Activated T-cell treated with anti-CD3 and anti-CD28 coated beads, Interleukin-2, amount 50 U/mL, for 4 hours (primary cell): ENCODE measurements at places on chromosomes 1 and 21. TPM values are rescaled to one million over a fixed set of nuclear protein-coding genes. Genes with fewer than 3 reads are reported as not detected.

- no peak for DNase-seq
Observed at GRCh38 chr1:162835157-162835899, 25.6 kb downstream of the CCDC190 start.

DNA sequence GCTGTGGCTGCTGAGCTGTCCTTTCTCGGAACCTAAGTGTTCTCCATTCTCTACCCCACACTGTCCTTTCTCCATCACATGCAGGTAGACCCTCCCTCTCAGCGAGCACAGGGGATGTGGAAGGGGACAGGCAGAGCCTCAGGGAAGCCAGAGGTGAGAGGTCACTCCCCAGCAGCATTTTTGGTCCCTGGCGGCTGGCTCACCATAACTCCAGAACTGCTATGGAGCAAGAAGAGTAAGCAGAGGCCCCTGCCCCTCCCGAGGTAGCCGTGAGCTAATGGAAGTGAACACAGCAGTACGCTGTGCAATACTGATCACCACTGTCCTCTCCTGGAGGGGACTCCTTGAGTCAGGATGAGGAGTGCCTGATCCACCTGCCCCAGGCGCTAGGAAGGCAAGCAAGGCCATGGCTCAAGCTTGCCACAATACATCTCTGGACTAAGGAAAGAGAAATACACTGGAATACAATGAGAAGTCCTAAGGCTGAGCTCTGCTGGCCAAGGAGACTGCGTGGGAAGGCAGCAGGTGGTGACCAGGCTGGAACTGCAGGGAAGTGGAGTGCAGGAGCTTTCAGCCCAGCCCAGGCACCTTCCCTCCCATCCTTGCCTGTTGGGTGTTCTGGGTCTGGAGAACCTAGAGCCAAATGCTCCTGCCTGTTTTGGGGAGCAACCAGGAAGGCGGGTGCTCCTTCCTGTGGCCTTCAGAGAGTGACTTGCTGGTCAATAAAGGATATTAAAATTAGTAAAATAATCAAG is 96.2 kb downstream of the LAMC2 start:
- DNase-seq: no peak

GRCh38 chr1:39654291-39654690 is 14.8 kb upstream of the HEYL start:
- no peak for DNase-seq

- no peak for DNase-seq
Observed at GRCh38 chr1:37761416-37762095, 3.4 kb downstream of the EPHA10 start.

GRCh38 chr21:38956856-38957571 is 151.3 kb downstream of the ETS2 start:
- no peak for DNase-seq

TGFB2 gene
- not detected for total RNA-seq

DNA sequence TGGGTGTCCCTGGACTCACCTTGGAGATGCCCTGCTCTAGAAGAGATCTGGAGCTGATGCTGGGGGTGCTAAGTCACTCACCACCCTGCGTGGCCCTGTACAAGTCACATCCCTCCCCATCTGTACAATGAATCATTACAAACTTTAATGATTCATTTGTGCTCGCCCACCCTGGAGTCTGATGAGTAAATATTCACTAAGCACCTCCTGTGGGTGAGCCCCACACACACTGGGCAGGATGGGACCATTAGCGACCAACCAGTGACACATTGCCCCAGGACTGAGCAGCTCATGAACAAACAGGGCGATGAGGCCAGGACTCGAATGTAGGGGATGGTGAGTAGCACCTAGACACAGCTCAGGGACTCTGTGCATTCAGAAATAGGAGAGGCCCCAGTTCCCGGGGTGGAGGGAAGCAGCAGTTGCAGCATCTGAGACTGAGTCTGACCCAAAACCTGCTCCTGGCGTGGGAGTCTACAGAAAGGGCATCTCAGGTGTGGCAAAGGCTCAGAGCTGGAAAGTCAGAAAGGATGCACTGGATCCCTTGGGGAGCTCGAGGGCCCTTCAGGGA is 18.1 kb upstream of the PDZK1IP1 start:
- no peak for DNase-seq

DNA sequence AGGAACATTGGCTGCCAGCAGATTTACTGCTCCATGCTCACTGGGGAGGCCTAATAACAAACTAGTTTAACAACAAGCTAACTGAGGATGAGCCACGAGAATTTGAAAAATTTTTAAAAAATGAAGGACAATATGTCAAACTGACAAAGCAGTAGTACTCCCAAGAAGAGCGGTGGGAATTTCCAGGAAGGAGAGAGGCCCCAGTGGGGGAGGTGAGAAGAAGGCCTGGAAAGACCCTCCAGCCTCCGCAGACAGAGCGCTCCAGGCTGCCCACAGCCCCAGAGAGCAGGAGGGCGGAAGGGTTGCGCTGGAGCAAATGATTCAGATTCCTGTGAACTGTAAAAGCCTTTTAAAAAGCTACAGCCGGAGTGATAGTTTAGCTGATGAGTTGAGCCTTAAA is 78.5 kb downstream of the SIPA1L2 start:
- DNase-seq: no peak

DNA sequence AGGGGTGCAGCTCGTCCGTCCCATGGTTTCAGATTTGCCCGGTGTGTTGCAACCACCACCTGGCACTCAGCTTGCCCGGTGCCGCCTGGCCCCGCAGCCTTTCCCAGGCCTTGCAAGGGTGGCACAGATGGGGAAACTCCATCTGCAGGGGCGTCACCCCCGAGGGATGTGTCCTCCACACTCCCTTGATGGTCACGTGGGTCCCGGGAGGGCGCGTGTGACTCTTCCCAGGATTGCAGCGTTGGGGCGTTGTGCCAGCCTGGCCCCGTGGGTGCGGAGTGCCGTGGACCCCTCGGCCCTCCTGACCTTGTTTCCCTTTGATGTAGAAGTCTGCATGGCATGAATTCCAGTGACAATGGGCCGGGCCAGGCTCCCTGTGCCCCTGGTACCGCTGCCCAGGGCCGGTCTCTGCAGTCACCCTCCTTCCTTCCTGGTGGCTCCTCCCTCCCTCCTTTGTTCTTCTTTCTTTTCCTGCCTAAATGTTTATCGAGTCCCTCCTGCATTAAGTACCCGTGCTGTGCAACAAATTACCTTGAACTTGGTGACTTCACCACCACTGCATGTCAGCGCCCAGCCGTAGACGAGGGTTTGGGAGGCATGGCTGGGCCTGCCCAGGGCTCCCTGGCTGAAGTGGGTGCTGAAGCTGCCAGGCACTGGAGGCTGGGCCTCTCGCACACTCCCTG is 22.9 kb downstream of the RRP1 start:
- no peak for DNase-seq

BRDT gene
- total RNA-seq: not detected

DNA sequence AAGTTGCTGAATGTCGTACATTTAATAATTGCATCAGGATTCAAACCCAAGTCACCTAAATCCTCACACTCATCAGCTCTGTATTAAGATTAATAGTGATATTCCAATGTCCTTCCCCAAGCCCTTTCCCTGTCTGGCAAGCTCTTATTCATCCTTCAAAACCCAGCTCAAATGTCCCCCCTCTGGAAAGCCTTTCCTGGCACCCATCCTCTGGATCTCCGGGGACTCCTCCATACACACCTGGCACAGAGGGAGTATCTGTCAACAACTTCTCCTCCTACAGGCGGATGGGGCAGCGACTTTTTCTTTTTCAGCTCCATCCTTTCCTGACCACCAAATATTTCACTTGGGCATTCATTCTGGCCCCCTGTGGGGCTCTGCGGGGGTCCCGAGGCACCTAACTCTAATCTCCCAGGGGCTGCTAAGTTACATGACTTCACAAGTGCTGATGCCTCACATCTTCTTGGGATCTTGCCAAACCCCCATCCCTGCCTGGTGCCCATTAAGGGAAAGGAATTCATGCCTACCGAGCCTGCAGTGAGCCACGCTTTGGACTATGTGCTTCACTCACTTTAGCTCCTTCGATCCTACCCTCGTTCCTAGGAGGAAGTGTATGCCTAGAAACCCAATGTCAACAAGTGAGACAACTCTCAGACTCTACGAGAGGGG is 15.2 kb downstream of the TINAGL1 start:
- DNase-seq: no peak

MXRA8 gene
- total RNA-seq: 0.41 TPM

GRCh38 chr21:43604505-43605204 is 54.6 kb downstream of the HSF2BP start:
- no peak for DNase-seq

CELA2A gene
- total RNA-seq: 0.52 TPM

CSF1 gene
- total RNA-seq: 76.2 TPM

DNA sequence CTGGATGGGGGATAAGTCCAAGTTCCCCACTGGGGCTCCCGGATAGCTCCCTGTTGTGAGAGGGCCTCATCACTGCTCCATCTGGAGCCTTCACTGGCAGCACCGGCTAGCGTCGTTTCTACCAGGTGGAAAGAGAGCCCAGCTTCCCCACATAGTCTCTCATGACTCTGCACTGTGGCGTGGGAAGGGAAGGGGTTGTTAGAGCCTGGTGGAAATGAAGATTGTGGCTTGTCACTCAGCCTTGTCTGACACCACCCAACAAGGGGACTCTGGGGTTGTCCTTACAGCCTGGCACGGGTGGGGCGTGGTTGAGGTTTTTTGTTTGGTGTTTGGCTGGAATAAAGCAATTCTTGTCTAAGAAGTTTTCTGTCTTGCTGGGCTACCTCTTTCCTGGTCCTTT is 94.6 kb downstream of the ADARB1 start:
- DNase-seq: no peak

VCAM1 gene
- 0.24 TPM for total RNA-seq

KMO gene
- total RNA-seq: 0.34 TPM

DNA sequence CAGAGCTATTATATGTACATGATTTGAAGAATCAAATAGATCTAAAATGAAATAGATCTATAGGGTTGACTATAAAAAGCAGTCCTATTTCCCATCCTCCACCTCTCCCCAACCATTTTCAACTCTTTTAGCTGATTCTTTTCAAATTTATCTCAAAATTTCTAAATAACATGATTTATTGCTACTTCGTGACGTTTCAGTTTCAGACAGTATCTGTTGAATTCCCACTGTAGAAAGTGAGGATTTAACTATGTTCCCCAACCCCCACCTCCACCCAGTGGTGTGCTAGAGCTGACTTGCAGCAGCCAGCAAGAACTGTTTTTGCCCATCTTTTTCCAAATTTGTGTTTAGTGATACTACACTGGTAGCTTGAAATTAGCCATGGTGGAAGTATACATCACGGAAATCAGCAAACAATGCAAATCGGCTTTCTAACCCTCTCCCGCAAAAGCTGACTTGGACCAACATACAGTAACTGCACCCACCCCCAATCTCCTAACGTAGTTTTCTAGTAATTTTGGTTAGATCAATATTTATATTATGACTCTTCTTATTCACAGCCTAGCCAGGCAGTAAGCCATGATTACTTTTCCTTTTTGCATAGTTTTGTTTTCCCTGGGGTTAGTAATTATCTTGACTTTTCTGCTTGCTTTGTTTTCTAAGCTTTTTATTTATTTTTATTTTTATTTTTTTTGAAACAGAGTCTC is 10.9 kb downstream of the SEMA4A start:
- DNase-seq: no peak

GRCh38 chr1:43622901-43623780 is 26.8 kb upstream of the KDM4A start:
- DNase-seq: no peak

- no peak for DNase-seq
Observed at GRCh38 chr1:236041631-236042618, 23.0 kb downstream of the NID1 start.

DNA sequence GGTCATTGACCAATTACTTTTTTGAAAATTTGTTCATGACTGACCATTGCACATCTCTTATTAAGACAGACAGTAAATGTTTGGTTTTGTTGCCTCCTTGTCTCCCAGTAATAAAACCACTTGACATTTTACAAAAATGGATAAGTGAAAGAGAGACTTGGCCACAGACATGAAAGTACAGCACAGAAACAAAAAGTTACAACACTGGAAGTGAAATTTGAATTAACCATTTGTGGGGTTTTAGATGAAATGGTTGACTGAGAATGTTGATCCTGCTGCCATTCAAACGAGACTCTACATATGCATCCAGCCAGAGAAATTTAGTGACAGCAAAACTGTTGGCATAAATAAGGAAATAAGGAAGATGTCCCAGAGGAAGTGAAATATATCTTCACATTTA is 79.3 kb upstream of the B3GALT2 start:
- DNase-seq: no peak

TMIGD3 gene
- not detected for total RNA-seq

TMEM240 gene
- total RNA-seq: 0.63 TPM

- DNase-seq: no peak
Observed at GRCh38 chr1:192808163-192808517, 699 bp upstream of the RGS2 start.

ASCL5 gene
- not detected for total RNA-seq

YOD1 gene
- 9.1 TPM for total RNA-seq

FAM110D gene
- not detected for total RNA-seq

KPNA6 gene
- total RNA-seq: 82.6 TPM

GRCh38 chr1:53541761-53542550 is 82.8 kb downstream of the DMRTB1 start:
- DNase-seq: no peak
